ENCODE measurements at places on chromosomes 11 and 22.

- no peak for DNase-seq
Measured at GRCh38 chr22:28669387-28669786, 10.3 kb downstream of the TTC28 start.

DNA sequence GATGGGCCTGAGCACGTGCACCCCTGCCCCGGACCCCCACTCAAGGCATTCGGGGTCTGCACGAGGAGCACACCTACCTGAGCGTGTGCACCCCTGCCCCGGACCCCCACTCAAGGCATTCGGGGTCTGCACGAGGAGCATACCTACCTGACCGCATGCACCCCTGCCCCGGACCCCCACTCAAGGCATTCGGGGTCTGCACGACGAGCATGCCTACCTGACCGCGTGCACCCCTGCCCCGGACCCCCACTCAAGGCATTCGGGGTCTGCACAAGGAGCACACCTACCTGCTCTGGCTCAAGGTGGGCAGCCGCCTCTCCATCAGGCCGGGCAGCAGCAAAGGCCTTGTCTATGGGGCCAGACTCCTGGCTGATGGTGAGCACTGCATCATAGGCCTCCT, 48.7 kb upstream of the LRRC32 start:
- no peak for DNase-seq

- DNase-seq: no peak
Measured at GRCh38 chr22:35560366-35560765, 19.7 kb downstream of the RASD2 start.

DNA sequence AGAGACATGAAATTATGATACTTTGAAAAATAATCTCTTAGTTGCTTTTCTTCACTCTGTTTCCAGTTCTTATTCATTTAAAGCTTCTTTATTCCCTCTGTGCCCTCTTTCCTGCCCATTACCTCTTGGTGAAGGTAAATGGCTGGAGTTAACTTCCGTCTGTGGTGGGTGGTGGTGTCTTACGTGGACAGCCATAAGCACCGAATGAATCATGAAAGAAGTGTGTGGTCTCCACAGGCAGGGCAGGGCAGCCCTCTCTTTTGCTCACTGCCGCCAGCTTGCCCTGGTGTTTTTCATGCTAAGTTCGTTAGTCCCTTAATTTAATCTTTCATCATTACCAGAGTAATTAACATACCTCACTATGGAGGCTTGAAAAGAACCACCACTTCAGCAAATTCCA, 98.7 kb upstream of the SORL1-AS1 start:
- DNase-seq: no peak

- no peak for DNase-seq
Measured at GRCh38 chr11:67605231-67606011, 1.3 kb upstream of the NDUFV1 start.

GRCh38 chr22:29219881-29220670, 14.4 kb downstream of the EMID1 start:
- DNase-seq: no peak

DNA sequence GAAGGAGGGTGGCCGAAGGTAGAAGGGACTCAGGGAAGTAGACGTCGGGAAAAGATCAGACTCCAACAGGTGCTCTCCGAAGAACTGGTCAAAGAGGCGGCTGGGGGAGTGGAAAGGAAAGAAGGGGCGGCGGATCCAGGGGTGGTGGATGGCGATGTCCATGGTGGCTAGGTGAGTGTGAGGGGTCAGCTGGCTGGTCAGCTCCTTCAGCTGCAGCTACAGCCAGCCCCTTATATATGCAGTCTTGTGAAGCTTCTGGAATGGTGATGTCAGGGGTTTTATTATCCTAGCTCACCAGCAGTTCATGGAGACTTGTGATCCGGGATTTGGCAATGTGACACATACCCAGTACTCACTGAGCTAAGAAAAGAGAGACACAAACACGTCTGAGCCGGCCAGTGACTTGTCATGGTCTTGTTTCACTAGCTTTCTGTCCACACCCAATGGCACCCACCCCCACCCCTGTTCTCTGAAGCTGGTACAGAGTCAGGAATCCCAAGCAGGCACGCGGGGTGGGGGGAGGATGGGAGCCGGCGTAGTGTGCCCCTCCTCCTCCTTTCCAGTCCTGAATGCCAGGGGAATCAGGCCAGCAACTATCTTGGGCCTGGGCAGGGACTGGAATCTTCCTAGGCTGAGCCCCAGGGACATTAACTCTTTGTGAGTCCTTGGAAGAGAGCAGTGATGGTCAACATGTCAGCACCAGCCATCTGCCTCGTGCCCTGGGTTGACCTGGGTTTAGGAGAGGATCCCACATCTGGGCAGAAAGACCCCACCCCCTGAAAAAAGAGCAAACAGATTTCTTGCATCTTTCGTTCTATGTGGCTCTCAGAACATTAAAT, at the start of gene CRYAB:
Gene CRYAB (minus strand): TSS at position 208 of the 839 bp plus-strand sequence. CDS start 46 bp downstream, at position 162.
- no peak for DNase-seq

GRCh38 chr11:43984519-43985385, 42.3 kb downstream of the C11orf96 start:
- no peak for DNase-seq

DNA sequence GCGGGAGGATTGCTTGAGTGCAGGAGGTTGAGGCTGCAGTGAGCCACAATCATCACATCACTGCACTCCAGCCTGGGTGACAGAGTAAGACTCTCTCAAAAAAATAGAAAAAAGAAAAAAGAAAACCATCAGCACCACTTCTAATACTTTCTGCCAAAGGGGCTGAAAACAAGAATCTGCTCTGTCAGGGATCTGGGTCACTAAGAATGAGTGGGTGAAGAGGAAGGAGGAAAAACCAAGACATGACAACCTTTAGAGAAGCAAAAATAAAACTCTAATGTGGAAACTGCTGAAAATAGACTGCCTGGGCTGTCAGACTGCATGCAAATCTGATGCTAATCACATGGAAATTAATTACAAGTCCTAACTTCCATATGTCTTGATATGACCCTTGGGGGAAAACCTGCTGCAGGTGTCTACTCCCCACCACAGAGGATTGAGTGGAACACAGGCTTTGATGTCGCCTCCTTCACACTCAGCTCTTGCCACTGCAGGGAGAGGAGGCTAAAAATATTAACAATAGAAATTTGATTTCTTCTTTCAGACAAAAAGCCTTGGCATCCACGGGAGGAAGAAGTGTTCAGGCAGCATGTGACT, 62.5 kb upstream of the CRTAM start:
- DNase-seq: no peak

GRCh38 chr22:19776433-19777031, 16.0 kb downstream of the TBX1 start:
- DNase-seq: no peak

GRCh38 chr11:19679952-19680828, 32.4 kb upstream of the NAV2 start:
- DNase-seq: no peak

DNA sequence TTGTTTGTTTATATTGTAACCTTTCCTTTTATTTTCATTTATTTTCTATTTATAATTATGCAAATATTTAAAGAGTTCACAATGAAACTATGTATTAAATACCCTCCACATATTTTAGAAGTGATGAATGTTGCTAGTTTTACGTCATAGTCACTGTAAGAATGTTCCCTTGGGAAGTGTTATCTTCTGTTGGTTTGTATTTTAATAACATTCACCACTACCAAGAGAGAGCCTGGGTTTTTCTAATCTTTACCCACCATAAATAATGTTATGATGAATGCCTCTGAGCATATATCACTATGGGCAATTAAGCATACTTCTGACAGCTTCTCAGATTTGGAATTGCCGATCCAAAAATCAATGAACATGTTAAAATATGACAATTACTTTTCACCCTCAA, 80.7 kb downstream of the GGT1 start:
- DNase-seq: no peak

DNA sequence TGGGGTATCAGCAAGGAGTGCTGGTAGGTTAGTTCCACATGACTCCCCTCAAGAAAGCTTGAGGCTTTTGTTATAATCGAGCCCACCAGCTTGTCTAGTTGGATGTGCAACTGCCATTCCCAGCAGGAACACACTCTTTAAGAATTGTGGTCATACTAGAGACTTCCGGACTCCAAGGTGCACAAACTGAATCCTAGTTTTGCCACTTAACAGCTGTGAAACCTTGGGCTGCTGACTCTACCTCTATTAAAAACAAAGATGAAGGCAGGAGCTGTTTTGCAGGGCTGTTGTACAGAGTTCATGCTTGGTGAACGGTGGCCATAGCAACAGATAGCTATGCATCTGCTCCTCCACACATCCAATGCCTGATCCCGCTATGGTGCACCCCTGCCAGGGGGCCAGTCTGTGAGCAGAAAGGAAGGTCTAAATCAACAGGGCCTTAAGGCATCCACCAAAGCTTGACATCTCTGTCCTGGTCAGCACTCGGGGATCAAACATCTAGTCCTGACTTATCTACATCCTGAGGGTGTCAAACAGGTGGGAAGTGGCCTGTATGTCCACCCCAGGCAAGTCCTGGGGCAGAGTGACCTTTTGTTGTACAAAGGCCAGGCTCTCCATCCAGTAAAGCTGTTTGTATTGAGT, 36.4 kb downstream of the DKK3 start:
- peak; percentile 73 for DNase-seq

- DNase-seq: peak; percentile 34
Measured at GRCh38 chr11:43574949-43575912, 105.3 kb upstream of the HSD17B12 start.

- no peak for DNase-seq
Measured at GRCh38 chr11:73323464-73323863, 15.4 kb downstream of the ARHGEF17 start.

Measured in NCI-H1694 (cell line).